GM12864 (cell line): ENCODE measurements at places on chromosomes 1 and 21.

- DNase-seq, result no peak
Measured at GRCh38 chr1:41153750-41154274, 88.3 kb downstream of the SCMH1 start.

DNA sequence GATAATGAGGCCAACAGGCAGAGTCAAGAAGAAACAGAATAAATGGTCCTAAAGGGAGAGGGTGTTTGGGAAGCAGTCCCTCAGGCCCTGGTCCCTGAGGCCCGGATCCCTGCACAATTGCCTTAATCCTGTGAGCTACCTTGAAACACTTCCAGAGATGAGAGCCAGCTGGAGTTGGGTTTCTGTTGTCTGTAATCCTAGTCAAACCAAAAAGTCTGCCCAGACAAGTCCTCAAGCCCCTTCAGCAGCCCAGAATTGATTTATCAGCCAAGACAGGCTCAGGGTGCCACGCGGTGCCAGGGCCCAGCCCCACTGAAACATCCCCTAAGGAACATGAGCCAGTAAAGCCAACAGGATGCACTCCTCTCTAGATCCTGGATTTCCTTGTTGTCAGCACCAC lies 16.4 kb upstream of the CLSTN1 start:
- DNase-seq, result no peak

DNA sequence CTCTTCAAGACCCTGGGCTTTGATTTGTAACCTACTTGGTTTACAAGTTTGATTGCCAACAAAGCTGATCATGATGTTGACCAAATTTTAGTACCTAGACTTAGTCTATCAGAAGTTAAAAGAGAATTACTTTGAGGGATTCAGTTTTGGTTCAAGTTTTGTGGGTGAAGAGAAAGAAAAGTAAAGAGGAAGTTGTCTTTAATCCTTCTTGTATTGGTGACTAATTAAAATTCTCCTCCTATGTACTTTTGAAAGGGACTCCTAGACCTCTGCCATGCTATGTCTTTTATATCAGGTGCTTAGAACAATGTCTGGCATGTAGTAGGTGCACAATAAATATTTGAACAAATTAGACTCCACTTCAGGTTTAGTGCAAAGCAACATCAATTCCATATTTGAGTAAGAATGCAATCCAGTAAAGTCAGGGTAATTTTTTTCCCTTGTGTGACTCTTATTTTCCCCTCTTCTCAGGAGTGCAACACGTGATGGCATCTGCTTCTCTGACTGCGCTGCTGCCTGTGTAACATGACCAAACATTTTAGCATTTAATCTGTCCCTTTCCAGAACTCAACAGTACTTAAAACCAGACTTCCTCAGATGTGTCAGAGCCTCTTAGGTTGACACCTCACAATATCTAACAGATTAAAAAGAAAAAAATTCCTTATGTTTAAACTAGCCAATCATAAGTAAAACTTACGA lies 41.1 kb upstream of the KCNQ4 start:
- no peak for DNase-seq

GRCh38 chr1:66778266-66778665 lies 22.8 kb downstream of the INSL5 start:
- DNase-seq, result no peak

- DNase-seq, result no peak
Measured at GRCh38 chr1:229871078-229871676, 195.9 kb upstream of the GALNT2 start.

DNA sequence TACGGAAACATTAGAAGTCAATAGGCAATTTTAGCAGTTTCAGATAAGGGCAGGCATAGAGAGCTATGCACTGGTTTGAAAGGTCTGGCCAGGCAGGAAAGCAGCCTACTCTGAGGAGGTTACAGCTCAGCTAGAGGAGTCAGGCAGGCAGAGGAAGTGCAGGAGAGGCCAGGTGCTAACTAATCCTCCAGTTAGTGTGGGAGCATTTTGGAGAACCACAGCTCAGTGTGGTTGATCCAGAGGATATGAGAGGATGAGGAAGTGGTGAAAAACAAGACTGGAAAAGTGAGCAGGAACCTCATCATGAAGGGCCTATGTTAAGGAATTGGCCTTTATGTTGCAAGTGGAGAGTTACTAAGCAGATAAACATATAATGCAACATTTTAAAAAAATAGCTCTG lies 282.4 kb upstream of the SGIP1 start:
- DNase-seq, result no peak

DNA sequence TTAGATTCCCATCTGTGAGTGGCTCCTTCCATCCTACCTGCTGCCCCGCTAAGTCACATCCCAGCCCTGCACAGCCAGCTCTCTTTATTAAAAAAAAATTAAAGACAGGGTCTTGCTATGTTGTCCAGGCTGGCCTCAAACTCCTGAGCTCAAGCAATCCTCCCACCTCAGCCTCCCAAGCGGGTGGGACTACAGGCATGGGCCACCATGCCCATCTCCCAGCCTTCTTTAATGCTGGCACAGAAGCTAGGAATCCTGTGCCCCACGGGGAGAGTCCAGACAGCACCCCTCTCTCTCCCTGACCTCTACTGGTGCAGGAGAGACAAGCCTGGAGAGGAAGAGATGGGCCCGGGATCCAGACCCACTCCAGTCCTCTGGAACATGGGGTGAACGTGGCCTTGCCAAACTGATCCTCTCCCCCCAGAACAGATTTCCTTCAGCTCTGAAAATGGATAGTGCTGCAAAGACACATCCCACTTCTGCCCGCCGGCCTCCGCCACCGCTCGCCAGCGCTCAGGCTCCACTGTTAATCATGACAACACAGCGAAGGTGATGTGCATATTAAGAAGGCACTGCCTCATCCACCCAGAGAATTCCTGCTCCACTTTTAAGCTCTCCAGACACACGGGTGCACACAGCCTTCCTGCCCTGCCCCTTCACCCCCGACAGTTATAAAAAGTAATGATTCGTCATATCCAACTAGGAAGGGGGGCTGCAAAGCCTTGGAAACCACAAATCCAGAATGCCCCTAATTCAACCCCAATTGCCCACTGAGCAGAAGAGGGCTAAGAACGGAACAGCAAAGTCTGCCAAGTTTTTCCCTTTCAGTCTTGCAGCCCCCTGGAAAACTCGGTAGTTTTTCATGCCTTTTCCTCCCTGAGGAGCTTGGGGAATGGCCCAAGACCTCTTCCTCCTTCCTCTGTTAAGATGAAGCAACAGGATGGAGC lies 68.1 kb downstream of the MRPL37 start:
- DNase-seq, result no peak

DNA sequence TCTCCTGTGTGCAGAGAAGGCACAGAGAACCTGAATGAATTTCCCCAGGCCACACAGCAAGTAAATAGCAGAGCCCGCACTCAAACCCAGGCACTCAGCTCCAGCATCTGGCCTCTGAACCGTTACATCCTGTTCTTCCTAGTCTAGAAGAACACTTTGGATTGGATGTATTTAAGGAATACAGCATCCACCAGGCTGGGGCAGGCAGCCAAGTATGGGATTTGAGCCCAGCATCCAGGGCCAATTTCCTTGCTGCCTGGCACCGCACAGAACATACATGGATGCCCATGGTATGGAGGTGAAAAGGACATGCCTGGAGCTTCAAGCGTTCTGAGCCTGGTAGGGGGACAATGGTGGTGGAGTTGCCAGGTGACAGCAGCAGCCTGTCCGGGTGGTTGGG lies 9.7 kb downstream of the AJAP1 start:
- no peak for DNase-seq

DNA sequence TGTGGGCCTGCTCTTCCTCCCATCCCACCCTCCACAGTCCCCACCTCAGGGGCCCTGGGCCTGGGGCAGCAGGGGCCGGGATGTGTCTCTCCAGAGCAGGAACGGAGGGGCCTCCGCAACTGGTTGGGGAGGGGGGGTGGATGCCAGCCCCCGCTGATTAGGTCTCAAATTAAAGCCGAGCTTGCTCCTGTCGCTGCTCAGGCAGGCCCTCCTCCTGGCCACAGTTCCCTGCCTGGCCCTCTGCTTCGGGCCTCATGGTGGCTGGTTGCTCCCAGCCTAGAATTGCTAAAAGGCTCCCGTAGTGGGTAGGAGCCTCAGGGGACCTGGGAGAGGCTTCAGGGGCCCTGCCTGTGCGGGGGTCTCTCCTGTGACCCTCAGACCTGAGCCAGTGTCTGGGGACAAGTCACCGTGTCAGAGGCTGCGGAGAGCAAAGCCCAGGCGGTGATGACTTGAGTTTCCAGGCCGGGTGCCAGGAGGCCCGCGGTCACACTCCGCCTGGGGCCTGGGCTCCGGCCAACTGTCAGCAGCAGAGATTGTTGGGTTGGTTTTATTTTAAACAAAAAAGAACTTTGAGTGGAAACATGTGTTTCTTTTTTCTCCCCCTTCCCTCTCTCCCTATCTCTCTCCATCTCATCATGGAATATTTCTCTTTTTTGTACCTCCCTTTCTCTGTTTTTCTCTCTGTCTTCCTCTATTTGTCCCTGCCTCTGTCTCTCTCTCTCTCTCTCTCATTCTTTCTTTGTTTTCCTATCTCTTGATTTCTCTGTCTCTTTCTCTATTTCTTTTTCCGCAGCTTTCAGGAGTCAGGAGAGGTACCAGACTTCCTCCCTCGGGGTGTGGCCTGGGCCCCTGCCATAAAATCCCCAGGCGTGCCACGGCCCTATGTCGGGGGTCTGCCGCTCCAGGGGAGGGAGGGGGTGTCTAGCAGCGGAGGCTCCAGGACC lies 20.0 kb upstream of the EPHA2 start:
- no peak for DNase-seq

DNA sequence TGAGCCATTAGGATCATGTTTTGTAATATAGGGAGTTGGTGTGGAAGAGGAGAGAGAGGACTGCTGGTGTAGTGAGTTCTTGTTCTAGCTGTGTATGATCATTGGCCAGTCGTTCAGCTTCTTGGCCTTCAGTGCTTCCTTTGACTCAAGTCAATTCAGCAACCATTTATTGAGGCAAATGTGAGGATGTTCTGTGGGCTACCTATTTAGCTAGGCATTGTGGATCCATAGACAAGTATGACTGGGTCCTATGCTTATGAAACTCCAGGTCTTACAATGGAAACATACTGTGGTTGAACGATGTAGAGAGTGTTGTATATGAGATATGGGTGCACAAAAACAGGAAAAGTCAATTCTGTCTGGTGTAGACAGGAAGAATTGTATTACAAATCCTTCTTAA lies 41.7 kb downstream of the NFIA start:
- DNase-seq, result no peak

- no peak for DNase-seq
Measured at GRCh38 chr1:64479874-64480273, 9.9 kb downstream of the CACHD1 start.

GRCh38 chr1:161497961-161498360 lies 7.3 kb upstream of the FCGR2A start:
- no peak for DNase-seq

GRCh38 chr1:200180821-200181220 lies 153.3 kb downstream of the NR5A2 start:
- DNase-seq, result no peak

- no peak for DNase-seq
Measured at GRCh38 chr1:35929730-35930592, 944 bp upstream of the AGO3 start.

DNA sequence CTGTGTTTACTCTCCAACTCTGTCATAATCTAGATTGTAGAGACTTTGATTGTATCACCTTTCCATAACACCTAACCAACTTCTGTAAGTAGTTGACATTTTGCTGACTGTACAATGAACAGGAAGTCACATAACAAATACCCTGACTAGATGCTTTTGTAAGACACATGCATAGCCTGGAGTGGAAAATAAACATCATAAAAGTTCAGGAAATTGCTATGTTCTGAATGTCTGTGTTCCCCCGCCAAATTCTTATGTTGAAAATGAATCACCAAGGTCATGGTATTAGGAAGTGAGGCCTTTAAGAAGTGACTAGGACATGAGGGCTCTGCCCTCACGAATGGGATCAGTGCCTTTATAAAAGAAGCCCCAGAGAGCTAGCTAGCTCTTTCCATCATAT lies 40.4 kb upstream of the ZSWIM5 start:
- no peak for DNase-seq

- no peak for DNase-seq
Measured at GRCh38 chr1:109837852-109838570, 72.6 kb upstream of the CSF1 start.

GRCh38 chr1:24109686-24110475 lies 2.1 kb downstream of the MYOM3 start:
- no peak for DNase-seq

DNA sequence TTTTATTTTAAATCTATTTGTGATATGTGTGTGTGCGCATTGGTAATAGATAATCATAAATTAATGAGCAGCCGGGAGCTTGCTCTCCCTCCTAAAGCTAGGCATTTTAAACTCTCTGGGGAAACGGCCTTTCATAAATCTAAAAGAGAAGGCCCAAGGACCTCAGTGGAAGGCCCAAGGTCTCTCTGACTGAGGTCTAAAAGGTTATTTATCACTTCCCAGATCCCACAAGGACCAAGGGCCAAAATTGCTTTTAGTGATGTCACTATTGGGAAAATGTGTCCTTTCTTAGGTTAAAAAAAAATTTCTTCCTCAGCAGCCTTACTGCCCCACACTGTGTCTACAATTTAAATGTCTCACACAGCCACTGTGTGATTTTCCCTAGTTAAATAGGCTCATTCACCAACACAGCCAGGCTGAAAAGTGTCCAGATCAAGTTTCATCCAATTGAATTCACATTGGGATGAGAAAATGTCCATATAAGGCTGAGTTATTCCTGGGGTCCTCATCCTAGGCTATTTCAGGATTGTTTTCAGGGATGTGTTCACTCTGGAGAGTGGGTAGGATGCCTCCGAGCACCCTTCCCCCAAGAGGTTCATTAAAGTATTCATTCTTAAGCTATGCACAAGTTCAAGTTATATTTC lies 46.1 kb downstream of the SLC44A3 start:
- no peak for DNase-seq

DNA sequence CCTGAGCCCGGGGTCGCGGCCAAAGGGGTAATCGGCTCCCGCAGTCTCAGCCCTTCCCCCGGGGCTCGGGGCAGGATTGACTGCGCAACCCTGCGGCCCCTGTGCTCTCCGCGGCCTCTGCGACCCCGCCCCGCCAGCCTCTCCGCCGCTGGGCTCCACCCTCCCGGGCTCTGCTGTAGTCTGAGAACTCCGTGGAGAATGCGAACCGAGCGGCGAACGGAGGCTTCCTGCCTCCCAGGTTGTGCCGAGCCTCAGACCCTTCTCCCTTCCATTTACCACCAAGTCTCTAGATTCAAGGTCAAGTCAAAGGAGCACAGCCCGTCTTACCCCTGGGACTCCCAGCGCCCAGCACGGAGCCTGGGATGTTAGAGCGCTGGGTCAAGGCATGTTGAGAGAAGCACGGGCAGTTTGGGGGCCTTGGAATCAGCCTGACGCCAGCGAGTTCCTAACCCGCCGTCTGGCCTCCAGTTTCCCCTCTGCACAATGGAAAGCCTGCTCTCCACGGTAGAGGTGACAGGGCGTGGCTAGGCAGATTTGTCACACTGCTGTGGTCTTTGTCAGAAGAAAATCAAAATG lies 3.0 kb downstream of the ATP2B4 start:
- DNase-seq, result no peak

- DNase-seq, result no peak
Measured at GRCh38 chr1:210910020-210910575, 223.8 kb downstream of the KCNH1 start.
